Hematopoietic multipotent progenitor cell treated with erythropoietin and hydrocortisone succinate and interleukin-3 and kit ligand, for 8 days (in vitro differentiated cells): ENCODE measurements at places on chromosomes 12 and 14.

GRCh38 chr12:115343008-115343407 lies 659.0 kb upstream of the TBX3 start:
- no peak for DNase-seq

GRCh38 chr14:60357551-60358149 lies 108.6 kb downstream of the PPM1A start:
- no peak for DNase-seq

DNA sequence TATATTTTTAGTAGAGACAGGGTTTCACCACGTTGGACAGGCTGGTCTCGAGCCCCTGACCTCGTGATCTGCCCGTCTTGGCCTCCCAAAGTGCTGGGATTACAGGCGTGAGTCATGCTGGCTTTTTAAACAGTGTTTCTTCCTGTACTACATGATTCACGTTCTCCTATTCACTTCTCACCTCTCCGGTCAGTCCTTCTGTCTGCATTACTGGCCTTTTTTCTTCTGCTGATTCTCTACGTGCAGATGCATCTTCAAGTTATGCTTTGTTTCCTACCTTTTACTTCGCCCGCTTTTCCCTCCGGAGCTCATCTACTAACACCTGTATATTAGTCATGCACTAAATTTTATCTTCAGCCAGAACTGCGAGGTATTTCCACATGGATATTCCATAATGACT lies 296.2 kb upstream of the FLRT2 start:
- no peak for DNase-seq

DNA sequence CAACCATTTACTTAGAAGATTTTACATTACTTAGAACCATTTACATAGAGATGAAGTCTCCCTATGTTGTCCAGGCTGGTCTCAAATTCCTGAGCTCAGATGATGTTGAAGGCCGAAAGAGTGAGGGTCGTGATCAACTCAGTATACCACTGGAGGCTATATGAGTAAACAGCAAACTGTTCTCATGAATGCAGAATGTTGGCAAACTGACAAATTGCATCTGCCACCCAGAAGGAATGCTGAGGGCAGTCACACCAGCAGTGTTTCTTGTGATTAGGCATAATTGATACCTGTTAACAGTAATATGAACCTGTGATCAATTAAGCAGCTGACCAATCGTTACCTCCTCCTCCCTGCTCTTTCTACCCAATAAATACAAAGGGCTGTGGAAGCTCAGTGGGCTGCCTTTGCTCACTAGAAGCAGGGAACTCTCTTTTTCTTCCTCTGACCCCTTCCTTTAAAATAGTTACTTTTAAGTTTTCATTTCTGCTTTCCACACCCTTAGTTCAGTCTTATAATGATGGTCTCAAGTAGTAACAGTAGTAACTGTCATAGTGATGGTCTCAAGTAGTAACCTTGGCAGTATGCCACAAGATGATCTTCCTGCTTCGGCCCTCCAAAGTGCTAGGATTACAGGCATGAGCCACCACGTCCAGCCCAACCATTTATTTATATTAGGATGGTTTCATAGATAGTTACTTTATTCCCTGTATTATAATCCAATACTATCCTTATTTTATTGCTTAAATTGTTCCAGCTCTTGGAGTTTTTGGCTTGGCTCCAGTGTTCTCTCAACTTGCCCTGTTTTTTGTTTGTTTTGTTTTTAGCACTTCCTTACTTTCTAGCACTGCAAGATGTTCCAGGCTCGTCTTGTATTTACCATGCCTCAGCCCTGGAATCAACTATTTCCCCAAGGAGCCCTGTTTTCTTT lies 25.8 kb downstream of the LIMA1 start:
- no peak for DNase-seq

DNA sequence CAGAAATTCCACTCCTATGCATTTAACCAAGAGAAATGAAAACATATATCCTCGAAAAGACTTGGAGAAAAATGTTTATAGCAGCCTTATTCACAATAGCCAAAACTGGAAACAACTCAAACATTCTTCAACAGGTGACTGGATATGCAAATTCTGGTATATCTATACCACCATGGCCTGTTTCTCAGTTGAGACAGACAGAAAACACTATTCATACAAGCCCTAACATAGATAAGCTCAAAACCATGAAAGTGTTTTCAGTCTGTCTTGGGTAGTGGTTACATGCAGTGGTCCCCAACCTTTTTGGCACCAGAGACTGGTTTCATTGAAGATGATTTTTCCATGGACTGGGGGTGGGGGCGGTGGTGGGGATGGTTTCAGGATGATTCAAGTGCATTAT lies 83.8 kb downstream of the SRGAP1 start:
- no peak for DNase-seq

GRCh38 chr12:23671881-23672280 lies 277.6 kb downstream of the SOX5 start:
- DNase-seq = no peak

- no peak for DNase-seq
These were observed 40.6 kb downstream of the WSCD2 start for GRCh38 chr12:108169708-108170107.

- no peak for DNase-seq
These were observed 24.5 kb downstream of the MBIP start for GRCh38 chr14:36295642-36296627.

GRCh38 chr12:7857971-7858370 lies 14.7 kb downstream of the SLC2A14 start:
- DNase-seq = no peak

DNA sequence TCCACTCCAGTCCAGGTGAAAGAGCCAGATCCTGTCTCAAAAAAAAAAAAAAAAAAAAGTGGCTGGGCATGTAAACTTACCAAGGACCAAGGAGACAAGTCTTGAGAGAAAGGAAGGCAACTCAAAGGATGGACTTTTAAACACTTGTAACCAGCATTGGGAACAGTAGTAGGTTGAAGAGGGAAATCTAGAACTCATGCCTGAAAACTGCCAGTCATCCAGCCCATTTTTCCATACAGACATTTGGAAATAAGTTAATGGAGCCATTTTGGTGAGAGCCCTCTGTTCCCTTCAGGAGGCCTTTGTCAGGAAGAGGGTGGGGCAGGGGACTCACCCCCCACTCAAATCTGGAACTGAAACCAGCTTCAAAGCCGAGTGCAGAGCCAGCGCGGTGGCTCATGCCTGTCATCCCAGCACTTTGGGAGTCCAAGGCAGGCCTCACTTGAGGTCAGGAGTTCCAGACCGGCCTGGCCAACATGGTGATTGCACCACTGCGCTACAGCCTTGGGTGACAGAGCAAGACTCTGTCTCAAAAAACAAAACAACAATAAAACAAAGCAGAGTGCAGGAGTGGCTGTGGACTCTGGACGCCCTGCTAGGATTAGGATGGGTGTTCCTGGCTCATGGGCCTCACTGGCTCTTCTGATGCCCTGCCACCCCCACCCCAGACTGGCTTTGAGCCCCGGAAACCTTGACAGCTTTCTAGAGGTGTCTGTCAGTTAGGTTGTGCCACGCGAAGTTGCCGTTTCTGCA lies 1.6 kb upstream of the MLXIP start:
- no peak for DNase-seq

GRCh38 chr12:110917467-110917866 lies 2.9 kb downstream of the MYL2 start:
- DNase-seq = no peak

DNA sequence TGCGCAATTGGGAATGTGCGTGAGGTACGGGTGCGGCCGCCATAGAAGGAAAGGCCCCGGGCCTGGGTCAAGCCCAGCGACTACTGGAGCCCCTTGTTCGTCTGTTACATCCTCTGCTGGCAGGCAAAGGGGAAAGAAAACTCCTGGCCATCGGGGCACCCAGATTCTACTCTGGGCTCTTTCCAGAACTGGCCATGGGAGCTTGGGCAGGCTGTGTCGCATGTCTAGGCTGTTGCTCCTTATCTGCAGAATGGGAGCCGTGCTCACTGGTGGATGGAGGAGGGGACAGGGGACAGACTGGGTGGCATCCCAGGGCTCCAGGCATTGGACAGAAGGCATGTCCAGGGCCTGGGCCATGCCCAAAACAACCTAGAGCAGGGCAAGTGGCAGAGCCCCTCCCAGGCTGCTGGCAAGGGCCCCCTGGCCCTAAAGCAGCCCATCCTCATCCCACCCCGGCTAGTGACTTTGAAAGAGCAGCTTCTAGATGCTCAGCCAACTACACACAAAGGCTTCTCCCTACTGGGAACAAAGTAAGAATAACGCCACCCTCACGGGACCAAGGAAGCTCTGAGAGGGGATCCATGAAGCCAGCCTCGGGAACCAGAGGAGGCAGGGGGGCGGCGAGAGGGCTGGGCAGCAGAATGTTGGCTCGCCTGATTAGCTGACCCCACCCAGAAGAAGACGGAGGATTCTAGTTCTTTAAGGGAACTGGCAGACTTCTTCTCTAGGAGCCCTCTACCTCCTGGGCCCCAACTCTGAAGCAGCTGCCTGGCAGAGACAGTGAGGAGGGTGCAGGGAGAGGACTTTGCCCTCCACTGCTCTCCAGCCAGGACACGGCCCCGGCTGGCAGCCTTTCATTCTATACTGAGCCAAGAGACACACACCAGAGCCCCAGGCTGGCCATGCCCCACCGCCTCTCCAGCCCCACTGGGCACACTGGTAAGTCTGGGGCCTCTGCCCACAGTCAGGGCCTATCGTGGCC lies 96.8 kb downstream of the SINHCAF start:
- no peak for DNase-seq

DNA sequence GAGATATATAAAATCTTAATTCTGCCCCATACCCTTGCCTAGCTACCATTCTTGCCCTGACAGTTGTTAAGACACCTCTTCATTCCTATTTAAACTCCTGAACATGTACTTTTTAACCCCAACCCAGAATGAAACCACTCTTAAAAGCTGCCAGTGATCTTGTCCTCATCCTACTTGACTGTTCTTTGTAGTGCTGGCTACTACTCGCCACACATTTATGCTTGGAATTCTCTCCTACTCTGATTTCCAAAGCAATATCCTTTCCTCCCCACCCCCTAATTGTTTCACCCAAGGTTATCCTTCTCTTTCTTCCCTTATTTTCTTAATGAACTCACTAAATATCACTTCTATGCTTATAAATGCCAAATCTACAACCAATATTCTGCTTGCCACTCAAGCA lies 4.1 kb downstream of the NFYB start:
- no peak for DNase-seq

DNA sequence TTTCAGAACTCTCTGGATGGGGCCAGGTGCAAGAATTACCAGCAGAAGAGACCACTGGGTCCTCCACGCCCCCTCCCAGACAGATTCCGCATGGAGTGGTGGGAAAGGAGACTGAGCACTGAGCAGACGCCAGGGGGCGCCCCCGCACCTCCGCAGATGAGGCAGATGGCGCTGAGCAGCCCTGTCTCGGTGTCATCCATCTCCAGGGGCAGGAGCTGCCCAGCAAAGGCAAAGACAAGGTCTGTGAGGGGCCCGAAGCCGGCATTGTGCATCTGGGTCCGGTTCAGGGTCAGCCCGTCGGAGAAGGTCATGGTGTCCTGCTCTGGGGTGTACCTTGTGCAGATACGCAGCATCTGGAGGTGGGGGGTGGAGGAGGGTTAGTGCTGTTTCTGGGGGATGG lies 6.3 kb upstream of the ITGB7 start:
- peak; percentile 79 for DNase-seq

- no peak for DNase-seq
These were observed 14.4 kb downstream of the EPS8 start for GRCh38 chr12:15774819-15775218.

DNA sequence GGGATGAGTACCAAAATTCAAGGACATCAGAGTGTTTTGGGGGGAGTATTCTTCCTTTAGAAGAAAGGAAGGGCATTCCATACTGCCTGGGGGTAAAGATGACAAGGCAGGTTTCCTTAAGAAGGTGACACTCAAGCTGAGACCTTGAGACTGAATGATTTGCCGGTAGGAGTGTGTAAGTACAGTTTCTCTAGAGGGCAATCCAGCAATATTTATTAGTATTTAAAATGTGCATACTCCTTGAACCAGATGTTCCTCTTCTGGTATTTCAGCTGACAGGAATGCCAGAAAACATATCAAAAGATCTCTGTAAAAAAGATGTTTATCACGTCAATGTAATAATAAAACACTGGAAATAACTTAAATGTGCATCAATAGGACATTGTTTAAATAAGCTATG lies 106.4 kb upstream of the TMCC3 start:
- no peak for DNase-seq

DNA sequence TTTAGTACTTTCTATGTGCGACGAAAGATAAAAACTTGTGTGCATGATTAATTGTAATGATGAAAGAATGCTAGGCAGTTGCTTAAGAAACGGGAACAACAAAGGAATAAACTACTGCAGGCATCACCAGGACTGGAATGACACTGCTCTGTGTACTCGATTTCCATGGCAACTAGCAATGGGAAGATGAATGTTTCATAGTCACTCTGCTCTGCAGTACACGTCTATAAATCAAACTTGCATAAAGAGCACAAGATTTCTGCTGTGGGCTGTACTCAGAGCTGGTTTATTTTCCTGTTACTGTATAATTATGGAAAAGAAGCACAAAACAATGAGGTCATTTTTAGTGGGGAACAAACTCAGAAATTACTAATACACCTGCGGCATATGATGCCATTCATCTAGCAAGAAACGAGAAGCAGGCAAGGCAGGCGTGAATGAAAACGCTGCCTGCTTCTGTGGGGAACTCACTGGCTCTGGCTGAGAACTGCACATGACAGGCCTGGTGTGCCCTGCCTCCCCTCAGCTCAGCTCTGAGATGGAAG lies 41.8 kb downstream of the EFCAB11 start:
- no peak for DNase-seq

GRCh38 chr14:55580470-55581341 lies 699 bp downstream of the KTN1 start:
- DNase-seq = peak; percentile 59

- DNase-seq = no peak
These were observed 7.6 kb upstream of the KRT80 start for GRCh38 chr12:52199294-52199919.

- DNase-seq = no peak
These were observed 75.6 kb downstream of the MED13L start for GRCh38 chr12:116201908-116202307.

DNA sequence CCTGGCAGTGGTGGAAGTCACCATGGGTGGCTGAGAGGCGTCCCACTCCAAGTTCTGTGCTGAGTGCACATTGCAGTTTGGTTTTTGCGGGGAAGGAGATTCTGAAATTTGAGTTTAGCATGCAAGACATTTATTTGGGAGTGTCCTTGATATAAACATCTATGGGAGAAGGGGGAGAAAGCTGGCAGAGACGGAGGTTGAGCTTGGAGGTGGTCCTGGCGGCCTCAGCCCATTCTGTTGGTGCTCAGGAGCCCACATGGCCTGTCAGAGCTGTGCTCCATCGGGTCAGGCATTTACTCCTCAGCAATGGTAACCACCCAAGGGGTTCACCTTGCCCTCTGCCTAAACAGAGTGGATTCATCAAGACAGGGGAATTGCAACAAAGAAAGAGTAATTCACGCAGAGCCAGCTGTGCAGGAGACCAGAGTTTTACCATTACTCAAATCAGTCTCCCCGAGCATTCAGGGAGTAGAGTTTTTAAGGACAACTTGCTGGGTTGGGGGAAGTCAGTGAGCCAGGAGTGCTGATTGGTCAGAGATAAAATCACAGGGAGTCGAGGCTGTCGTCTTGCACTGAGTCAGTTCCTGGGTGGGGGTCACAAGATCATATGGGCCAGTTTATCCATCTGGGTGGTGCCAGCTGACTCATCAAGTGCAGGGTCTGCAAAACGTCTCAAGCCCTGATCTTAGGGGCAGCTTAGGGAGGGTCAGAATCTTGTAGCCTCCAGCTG lies 323.3 kb upstream of the TMEM132C start:
- DNase-seq = no peak

GRCh38 chr14:34049790-34050189 lies 98.9 kb upstream of the EGLN3 start:
- no peak for DNase-seq

- DNase-seq = no peak
These were observed 113.1 kb upstream of the MYL2 start for GRCh38 chr12:111033281-111034082.

GRCh38 chr12:79439175-79439825 lies 251.5 kb downstream of the PAWR start:
- no peak for DNase-seq
